ENCODE measurements at places on chromosomes 7 and 10.

- DNase-seq = no peak
These were observed 142.4 kb downstream of the ADCY1 start for GRCh38 chr7:45716380-45717203.

GRCh38 chr7:117383483-117384189 is 43.7 kb downstream of the ASZ1 start:
- DNase-seq = no peak

- no peak for DNase-seq
These were observed 8.8 kb downstream of the MXI1 start for GRCh38 chr10:110216240-110216639.

- DNase-seq = peak; percentile 86
These were observed 44.8 kb downstream of the MYOF start for GRCh38 chr10:93437086-93437945.

- no peak for DNase-seq
These were observed 1.5 kb upstream of the WDR37 start for GRCh38 chr10:1054684-1055083.

DNA sequence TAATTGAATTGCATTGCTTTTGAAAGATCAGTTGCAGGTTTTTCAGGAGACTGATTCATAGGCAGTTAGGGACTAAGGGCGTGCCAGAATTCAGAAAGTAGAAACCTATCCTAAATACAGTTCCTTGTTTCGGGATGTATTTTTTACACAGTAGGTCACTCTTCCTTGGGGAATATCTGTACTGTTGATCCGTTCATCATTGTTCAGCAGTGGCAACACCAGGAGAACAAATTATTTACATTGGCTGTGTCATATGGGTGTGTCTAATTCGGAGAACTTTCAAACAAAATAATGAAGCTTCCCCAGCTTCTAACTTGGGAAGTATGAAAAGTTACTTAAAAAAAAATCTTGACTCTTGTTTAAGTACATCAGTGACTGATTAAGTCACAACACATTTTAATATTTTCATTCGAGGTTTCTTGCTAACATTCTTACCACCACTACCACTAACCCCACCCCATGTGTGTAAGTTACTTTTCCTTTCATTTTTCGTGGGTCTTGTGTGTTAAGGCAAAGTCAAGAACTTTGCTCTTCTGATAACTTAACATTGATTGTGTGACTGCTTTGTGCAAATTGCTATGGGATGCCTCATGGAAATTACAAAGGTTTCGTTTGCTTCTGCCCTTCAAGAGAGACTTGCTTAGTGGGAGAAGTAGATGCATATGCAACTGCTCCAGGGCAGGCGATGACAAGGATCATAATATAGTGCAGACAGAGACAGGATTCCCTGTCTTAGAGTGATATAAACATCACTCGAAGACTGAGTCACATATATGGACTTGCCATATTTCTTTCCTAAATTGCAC is 43.8 kb upstream of the RPA3 start:
- peak; percentile 12 for DNase-seq

GRCh38 chr10:91108820-91109219 is 111.6 kb upstream of the PCGF5 start:
- DNase-seq = no peak

DNA sequence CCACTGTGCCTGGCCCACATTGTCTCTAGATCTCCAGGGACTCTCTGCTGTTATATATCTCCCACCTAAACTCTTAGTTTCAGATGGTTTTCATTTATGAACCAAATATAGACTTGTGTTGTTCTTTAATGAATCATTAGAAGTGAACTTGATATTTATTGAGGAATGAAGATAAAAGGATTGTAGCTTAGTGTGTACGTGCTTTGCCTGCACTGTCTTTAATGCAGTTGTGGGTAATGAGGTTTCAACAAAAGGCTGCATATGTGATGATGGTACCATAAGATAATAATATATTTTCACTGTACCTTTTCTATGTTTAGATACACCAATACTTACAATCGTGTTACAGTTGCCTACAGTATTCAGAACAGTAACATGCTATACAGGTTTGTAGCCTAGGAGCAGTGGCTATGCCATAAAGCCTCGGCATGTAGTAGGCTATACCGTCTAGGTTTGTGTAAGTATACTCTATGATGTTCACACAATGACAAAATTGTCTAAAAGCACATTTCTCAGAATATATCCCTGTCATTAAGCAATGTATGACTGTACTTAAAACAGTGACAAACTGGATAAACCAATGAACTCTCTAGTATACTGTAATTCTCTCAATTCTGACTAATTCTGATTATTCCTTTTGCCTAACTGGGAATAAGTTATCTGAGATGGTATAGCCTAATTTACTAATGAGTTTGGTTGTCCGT is 25.2 kb downstream of the VCL start:
- no peak for DNase-seq

- DNase-seq = no peak
These were observed 286.9 kb downstream of the KCNMA1 start for GRCh38 chr10:77350711-77351119.

DNA sequence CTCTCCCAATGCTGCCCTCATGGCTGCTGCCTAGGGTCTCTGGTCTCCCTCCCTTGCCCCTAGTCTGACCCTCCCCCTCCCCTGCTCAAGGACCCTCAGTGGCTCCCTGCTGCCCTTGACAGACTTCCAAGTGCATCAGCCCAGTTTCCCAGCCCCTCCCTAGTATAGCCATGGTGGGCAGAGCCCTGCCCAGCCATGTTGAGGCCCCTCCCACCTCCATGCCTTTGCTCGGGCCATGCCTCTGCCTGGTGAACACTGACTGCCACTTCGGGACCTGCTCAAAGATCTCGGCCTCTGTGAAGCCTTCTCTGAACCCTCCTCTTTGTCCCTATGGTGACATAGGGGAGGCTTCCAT is 73.2 kb downstream of the MYL10 start:
- DNase-seq = no peak

- DNase-seq = no peak
These were observed 11.3 kb downstream of the CRYGN start for GRCh38 chr7:151428378-151429236.

All from right lung (tissue), 10 donors.